BJ (cell line): ENCODE measurements at places on chromosomes 4 and X.

DNA sequence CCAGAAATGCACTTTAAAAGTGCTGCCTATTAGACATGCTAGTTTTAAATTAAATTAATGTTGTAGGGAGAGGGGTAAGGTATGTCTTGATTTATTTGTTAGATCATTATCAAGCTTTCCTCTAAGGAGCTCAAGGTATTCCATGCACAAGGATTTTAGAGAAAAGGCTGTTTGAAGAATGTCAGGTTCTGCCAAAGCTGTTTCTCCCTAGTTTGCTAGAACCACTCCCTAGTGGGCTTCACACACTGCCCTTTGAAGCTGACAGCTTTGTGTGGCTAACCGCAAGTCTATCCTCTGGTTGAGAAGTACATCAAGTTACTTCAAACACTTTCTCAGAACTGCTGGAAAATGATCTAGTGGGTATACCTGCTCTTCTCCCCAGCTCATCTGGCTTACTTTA lies 32.3 kb downstream of the RASL11B start:
- no peak for DNase-seq

GRCh38 chr4:171169396-171169795 lies 643.8 kb upstream of the GALNTL6 start:
- no peak for DNase-seq

DNA sequence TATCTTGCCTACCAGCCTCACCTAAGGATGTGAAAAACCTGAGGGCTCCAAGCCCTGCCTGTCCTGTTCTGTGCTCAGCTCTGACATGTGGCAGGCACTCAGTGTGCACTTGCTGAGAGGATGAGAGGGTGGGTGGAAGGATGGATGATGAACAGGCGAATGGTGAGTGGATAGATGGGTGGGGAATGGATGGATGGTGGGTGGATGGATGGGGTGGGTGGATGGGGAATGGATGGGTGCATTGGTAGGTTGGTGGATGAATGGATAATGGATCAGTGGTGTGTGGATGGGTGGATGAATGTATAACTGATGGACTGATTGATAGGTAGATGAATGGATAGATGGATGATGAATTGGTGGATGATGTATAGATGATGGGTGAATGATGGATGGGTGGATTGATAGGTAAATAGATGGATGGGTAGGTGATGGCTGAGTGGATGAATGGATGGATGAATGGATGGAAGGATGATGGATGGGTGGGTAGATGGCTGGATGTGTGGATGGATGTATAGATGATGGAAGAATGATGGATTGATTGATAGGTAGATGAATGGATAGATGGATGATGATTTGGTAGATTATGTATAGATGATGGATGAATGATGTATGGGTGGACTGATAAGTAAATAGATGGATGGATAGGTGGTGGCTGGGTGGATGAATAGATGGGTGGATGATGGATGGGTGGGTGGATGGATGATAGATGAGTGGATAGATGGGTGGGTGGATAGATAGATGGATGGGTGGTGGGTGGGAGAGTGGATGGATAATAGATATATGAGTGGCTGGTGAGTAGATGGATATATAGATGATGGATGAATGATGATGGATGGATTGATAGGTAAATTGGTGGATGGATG lies 69.3 kb upstream of the NKX1-1 start:
- no peak for DNase-seq

- DNase-seq = peak; percentile 53
Observed at GRCh38 chr4:41709844-41710481, 38.6 kb downstream of the PHOX2B start.

- no peak for DNase-seq
Observed at GRCh38 chr4:89617317-89617716, 219.6 kb downstream of the SNCA start.

DNA sequence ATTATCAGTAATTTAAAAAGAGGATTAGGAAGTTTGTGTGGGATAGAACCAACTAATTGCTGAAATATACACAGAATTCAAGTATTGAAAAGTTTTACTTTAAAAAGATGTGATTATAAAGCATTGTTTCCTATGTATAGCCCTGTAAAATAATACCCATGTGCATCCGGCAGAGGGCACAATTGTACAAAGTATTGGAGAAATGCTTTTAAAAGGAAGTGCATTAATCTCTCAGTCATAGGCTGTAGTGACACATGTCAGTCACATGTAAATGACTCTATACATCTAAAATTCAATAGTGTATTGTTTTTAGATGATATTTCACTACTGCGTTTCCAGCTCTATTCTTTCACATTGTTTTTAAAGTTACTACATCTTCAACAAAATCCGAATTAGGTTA lies 9.7 kb upstream of the GEMIN8 start:
- DNase-seq = no peak

DNA sequence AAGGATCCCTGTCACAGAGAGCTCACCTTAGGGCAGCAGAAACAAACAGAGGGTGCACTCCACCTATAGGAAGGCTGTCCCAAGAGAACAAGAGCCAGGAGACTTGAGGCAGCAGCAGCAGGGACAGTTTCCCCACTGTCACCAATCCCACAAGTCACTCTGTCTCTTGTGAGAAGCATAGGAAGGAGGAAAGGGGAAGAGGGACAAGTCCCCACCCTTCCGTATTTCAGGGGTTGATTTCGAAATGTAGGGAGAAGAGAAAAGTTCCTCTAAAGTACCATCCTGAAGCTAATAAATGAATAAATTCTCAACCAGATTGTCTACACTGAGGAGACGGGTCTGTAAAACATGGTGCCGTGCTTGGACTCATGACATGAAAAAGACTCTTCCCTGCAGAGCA lies 9.5 kb upstream of the TLR8 start:
- DNase-seq = no peak

GRCh38 chrX:133544778-133545177 lies 129.5 kb upstream of the GPC4 start:
- no peak for DNase-seq

DNA sequence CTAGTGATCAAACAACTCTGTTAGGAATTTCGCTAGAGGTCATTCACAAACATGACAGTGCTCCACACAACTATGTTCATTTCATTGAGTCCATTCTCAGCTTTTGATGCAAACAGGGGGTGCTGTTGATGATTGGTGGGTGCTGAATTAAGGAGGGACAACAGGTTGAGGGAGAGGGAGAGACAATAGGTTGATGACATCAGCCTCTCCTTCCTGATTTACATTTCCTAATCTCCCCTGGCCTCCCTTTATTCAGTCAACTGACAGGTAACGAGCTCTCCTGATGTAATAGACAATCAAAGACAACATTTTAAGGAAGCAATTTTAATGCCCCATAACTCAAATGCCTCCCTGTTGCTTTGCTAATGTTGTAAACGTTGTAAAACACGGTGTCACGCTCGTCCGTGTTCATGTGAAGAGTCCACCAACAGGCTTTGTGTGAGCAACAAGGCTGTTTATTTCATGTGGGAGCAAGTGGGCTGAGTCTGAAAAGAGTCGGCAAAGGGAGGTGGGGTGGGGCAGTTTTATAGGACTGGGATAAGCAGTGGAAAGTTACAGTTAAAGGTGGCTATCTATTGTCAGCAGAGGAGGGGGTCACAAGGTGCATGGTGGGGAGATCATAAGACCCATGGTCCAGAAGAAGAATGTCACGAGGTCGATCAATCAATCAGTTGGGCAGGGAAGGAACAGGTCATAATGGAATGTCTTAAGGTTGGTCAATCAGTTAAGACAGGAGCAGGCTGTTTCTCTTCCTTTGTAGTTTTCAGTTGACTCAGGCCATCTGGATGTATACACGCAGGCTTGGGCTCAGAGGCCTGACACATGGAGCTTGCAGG lies 4.8 kb upstream of the GAR1 start:
- DNase-seq = no peak

- no peak for DNase-seq
Observed at GRCh38 chr4:10504570-10505179, 47.4 kb upstream of the ZNF518B start.

- DNase-seq = no peak
Observed at GRCh38 chrX:3066555-3066954, 25.3 kb downstream of the ARSF start.

GRCh38 chr4:109803924-109804571 lies 2.2 kb upstream of the CFI start:
- no peak for DNase-seq
